Mammary epithelial cell (primary cell): ENCODE measurements at places on chromosomes 6 and 20.

GRCh38 chr20:59190466-59190865 lies 26.8 kb downstream of the ZNF831 start:
- DNase-seq: no peak

DNA sequence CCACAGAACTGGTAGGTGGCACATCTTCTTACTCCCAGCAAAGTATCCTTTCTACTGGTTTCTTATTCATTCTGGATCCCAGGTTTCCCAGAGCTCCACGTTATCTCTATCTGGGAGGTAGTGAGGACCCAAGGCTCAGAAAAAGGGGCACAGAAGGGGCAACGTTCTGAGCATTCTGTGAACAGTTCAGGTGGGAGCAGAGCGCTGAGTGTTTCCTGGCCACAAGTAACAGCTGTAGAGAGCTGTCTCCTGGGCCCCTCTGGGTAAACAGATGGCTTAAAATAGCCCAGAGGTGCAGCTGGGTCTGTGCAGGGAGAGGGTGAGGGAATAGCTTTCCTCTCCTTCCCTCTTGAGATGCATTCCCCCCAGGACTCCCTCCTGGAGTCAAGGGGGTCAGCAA lies 2.1 kb downstream of the APOBEC2 start:
- no peak for DNase-seq

GRCh38 chr6:69232008-69232407 lies 564.8 kb downstream of the LMBRD1 start:
- no peak for DNase-seq

GRCh38 chr20:1376007-1376406 lies 16.8 kb downstream of the FKBP1A start:
- no peak for DNase-seq

DNA sequence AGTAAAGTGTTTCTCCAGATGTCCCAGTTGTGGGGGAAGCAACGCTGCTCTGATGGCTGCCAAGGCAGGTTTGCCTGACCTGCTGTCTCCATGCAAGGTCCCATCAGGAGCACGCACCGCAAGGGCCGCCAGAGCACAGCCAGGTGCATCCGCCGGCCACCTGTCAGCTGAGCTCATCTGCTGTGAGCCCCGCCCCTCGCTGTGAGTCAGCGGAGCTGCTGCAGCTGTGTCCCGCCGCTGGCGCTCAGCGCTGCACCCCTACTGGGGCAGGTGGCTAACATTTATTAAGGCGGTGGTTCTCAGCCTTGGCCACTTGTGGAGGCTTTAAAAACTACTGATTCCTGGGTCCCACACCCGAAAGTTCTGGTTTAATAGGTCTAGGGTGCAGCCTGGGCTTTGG lies 225.7 kb downstream of the UST start:
- peak; percentile 64 for DNase-seq

DNA sequence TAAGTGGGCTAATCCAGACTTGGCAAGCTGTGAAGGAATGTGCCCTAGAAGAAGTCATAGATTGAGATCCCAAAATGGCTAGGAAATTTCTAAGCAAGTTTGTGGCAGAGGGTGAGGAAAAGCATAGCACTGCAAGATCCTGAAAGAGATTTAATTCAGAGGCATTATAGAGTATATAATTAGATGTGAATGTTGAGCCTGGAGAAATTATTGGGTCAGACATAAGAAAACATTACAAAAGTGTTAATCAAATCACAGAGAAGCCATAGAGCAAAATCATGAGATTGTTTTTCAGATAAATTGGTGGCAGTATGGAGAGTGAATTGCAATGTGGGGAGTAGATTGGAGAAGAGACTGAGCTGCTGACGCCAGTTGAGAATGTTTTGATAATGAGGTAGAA lies 90.0 kb downstream of the CD2AP start:
- no peak for DNase-seq

DNA sequence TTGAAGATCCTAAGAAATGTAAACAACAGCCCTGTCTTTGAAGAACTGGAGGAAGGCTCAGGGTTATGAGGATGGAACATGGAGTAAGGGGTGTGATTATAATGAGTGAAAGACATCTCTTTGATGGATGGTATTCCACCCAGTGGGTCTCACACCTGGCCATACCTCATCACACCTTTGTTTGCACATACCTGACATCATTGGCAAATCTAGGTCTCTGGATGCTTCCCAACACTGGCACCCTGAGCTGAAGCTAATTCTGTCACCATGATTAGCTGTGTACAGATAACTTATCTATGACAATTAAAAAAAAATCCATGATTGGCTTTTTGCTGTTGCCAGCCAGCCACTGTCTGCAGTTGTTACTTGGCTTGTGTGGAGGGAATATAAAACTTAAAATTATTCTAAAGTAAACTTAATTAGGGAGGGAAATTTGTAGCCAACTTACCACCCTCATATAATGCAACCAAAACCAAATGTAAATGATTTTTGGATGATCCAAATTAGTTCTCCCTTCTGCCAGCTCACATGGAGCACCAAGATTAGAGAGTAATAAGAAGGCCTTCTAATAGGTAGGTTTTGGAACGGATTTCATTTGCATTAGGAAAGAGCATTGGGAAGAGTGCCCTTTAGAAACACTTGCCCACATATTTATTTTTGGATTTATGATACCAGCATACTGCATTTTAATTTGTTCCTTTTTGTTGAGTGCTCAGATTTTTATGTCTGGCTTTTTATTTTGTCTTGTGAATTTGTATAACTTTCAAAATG lies 249.5 kb downstream of the SOX4 start:
- no peak for DNase-seq

- peak; percentile 52 for DNase-seq
Observed at GRCh38 chr20:58149437-58150091, 78.9 kb downstream of the ANKRD60 start.

GRCh38 chr20:561437-562231 lies 18.0 kb upstream of the CSNK2A1 start:
- DNase-seq: peak; percentile 50

DNA sequence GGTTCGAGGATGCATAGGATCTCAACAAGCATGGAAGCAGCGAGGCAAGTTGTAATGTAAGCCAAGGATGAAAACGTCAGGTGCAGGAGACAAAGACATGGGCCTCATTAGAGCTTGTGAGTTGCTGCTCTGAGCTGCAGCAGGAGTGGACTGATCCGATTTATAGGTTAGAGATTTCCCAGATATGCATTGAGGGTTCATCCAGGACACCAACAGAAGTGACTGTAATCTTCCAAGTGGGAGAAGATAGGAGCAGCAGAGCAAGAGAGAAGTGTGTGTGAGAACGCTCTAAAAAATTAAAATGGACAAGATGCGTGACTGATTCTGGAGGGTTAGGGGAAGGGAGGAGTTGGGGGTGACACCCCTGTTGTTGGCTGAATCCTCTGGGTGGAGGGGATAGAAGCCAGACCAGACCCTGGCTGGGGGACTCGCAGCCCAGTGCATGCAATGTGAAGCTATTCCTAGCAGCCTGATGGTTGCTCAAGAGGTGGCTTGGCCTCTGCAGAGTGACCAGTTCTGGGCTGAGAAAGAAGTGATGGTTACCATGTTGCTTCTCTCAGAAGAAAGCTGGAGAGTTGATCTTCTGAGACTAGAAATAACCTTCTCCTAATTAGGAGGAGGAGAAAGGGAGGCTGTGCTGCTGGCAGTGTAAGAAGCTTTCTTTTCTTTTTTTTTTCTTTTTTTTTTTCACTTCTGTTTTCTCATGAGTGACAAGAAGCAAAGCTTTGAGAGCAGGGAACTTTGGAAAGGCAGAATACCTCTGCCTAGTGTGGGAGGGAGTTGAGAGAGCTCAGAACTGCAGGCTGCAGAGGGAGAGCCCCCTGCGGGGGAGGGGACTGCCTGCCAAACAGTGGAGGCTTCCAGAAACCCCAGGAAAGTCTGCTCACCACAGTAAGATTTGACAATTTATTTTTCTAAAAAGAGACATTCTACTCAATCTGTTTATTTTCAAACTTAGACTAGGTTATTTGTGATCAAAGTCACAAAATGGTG lies 116.9 kb downstream of the SLX4IP start:
- no peak for DNase-seq

- DNase-seq: no peak
Observed at GRCh38 chr6:20709451-20709850, 175.2 kb downstream of the CDKAL1 start.

- no peak for DNase-seq
Observed at GRCh38 chr6:53594596-53594995, 49.7 kb upstream of the GCLC start.

- DNase-seq: no peak
Observed at GRCh38 chr6:167541544-167541943, 216.7 kb downstream of the TTLL2 start.

GRCh38 chr20:13739731-13740649 lies 44.7 kb downstream of the ESF1 start:
- DNase-seq: no peak

- no peak for DNase-seq
Observed at GRCh38 chr20:34622821-34623451, 54.0 kb downstream of the PIGU start.
